ENCODE measurements at places on chromosomes 1 and 21.

GRCh38 chr1:23343221-23344110 is 618 bp downstream of the HNRNPR start:
- DNase-seq = no peak

- DNase-seq = no peak
Observed at GRCh38 chr21:39976800-39977199, 109.6 kb downstream of the PCP4 start.

DNA sequence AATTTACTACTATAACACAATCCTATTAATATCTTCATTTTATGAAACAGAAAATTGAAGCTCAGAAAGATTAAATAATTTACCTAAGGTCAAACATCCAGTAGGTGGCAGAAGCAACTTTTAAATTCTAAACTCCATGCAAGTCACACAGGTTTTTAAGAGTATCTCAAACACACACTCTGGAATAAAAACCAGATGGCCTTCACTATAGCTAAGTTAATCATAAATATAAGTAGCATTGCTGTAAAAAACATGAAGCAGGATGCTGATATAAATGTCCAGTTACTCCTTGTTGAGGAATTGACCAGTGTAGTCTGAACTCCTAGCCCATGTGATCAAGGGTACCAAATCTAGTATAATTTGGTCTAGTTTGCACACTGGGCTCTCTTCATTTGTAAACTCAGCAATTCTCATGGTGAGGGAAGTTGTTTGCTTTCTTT is 9.4 kb upstream of the FMO3 start:
- no peak for DNase-seq

DNA sequence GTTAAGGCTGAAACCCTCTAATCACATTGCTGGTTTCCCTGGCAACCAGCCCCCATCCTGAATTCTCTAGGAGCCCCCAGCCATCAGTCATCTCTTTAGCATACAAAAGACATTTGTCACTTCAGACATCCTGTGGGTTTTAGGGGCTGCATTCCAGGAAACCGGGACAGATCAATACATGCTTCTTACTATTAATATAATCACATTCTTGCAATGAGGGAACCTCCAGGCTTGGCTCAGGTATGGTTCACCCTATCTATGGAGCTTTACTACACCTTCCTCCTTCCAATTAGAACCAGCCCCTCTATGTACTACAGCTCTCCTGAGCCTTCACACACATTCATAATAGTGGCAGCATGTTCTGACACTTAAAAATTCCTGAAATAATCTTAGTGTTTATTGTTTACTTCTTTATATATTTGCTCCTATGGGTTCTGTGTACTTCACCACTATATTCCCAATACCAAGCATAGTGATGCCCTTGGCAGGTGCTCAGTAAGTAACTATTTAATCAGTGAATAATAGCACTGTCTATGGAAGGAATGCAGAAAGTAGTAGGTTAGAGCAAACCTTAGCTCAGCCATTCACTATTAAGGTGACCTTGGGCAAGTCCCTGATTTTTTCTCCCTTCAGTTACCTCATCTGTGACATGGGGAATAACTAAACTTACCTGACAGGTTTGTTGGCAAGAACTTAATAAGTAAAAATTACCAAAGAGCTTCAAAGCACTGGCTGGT is 59.6 kb downstream of the ZNF678 start:
- DNase-seq = no peak

- DNase-seq = no peak
Observed at GRCh38 chr1:182971219-182971618, 18.3 kb upstream of the SHCBP1L start.

- no peak for DNase-seq
Observed at GRCh38 chr1:158371188-158371953, 17.7 kb downstream of the CD1E start.

GRCh38 chr1:16061266-16061665 is 12.2 kb downstream of the FAM131C start:
- DNase-seq = no peak

DNA sequence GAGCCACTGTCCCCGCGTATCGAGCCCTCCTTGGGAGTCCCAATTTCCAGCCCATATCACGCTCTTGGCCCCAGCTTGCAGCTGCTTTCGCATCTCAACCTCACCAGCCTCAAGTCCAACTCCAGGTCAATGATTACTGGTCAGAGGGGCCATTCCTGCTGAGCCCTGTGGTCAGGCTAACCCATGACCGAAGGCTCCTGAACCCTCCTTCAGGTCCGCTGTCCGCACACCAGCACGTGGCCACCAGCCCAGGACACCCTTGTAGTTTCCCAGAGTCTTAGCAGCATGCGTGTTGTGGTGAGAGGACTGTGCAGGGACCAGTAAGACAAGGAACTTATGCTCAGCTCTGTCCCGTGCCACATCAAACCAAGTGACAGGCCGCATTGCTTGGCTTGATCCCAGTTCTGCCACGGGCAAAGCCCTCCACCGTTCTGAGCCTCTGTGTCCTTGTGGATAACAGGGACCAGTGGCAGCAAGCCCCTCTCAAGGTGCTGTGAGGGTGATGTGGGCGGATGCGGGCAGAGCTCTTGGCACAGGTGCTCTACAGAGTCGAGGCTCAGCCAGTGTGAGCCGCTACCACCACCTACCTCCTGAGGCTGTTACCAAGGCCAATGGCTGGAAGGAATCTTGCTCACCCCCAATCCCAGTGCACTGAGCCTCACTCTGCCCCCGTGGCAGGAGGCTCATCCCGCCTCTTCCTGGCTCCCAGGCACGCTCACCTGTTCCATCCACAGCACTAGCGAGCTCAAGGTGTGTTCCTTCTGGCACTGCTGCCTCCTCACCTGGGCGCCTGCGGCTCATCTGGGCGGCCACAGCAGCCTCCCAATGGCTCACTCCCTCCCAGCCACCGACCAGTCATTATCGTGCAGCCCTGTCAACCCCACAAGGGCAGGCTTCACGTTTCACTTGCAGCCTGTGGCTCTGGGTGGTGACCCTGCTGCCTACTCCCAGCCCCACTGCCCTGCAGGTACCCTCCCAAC is 20.4 kb downstream of the KRTAP10-1 start:
- DNase-seq = no peak

DNA sequence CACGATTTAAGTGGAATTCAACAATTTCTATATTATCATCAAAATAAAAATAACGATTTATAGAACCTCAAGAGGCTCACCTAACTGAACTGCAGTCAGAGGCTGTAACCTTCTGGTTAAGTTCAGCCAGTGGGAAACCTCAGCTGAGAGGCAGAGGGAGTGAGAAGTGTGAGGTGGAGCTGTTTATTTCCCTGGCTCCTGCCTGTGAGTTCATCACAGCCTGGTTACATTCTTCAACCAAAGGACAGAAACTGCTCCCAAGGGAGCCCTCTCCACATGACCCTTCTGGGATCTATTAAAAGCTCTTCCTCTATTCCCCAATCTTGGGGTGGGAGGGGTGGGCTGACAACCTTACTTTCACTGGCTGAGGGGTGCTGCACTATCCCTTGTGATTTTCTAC is 22.2 kb downstream of the DYNLT5 start:
- DNase-seq = no peak

GRCh38 chr1:25985670-25986069 is 12.2 kb downstream of the PAFAH2 start:
- DNase-seq = no peak

- no peak for DNase-seq
Observed at GRCh38 chr1:176802316-176802715, 339.3 kb downstream of the PAPPA2 start.

DNA sequence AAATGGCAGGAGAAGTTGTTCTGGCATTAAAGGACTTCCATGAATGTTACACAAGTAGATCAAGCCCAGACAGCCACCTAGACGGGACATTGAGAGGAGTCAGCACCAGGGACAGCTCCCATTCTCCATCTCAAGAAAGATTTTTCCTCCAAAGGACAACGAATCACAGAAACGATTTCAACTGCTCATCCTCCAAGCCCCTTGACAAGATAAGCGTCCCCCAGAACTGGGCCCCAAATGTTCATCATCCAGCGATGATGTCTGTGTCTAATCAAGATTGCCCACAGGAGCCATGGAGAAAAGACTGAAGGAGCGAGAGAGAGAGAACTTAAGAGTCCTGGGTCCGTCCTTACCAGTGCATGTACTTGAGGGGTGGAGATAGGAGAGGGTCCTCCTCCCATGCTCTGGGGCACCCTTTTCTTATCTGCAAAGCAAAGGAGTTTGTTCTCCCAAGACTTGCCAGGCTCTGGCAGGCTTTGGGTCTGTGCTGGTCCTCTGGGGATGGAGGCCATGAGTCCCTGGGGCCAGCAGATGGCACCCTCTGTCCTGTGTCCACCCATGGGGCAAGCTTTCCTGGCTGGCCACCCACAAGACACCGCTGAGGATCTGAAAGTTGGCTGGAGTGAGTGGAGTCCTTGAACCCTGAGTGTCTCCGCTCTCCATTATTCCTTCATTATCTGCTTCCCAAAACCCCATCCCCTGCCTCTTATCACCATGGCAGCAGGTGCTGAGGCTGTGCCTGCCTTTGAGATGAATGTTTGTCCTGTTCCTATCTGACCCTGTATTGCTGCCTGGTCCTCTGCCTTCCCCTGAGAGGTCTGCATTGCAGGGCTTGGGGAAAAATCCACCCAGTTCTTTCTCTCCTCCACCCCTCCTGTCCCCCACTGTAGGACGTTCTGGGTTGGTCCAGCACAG is 164.6 kb downstream of the ACTL8 start:
- DNase-seq = peak; percentile 42

DNA sequence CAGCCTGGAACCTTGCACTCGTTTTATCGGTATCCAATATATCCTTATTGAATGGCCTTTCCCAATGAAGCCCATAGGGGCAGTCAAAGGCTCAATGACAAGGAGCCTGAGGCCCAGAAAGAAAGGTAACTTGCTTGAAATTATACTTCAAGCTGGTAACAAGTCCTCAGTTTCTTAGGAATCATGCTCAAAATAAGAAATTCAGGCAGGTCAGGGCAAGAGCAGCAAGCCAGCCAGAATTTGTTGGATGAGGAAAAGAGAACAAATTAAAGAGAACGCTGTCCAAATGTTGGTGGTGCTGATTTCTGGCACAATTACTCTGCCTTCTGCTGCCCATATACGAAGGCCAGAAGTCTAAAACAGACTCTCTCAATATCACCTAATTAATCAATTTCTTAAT is 77.6 kb downstream of the DDX20 start:
- DNase-seq = no peak

GRCh38 chr1:184535191-184535970 is 148.6 kb downstream of the C1orf21 start:
- DNase-seq = no peak

All from left renal pelvis (tissue), 4 donors.